ENCODE measurements at places on chromosomes 12 and 14. TPM values are rescaled to one million over a fixed set of nuclear protein-coding genes. Genes with fewer than 3 reads are reported as not detected.

DNA sequence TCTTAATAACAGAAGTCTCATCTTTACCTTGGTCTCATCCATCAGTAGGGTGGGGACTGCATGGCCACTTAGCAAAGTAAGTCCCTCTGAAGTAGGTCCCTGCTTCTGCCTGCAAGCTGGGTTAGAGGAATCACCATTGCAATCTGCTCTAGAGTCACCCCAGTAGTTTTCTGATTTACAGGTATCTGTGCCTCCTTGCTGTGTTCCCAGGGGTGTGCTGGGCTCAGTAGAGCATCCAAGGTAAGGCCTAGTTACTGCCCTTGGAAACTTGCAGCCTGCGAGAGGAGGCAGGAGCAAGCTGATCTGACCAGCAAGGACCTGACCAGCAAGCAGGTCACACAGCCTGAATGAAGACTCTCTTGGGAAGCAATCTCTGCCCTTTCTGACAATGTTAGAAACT, 160.8 kb upstream of the GSC start:
- no peak for DNase-seq

IFNG-AS1 gene
- polyA plus RNA-seq, result not detected

GRCh38 chr14:91365552-91365951, 52.1 kb downstream of the CCDC88C start:
- no peak for DNase-seq

- DNase-seq, result no peak
Measured at GRCh38 chr12:1457901-1458300, 136.5 kb downstream of the FBXL14 start.

CCDC175 gene
- polyA plus RNA-seq, result 0.59 TPM

PTHLH gene
- 1.4 TPM for polyA plus RNA-seq

Data from right renal pelvis (tissue), 4 donors.